ENCODE measurements at places on chromosomes 11 and 22.

DNA sequence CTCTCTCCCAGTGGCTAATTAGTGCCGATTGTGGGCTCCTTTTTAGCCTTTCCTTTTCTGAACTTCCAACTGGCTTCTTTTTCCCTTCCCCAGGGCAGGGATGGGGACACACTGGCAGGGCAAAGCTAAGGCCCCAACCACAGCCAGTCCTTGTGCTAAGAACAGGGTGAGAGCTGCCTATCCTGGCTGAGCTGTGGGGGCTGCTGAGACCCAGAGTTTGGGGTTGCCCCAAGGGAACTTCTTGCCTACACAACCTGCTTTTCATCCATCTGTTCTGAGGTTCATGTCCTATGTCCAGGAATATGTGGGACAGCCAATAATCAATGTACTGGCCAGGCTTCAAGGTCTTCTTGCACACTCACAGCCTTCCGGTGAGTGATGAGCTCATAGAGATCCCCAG is 10.0 kb upstream of the TPBGL start:
- H3K36me3 ChIP-seq = no peaks in the 10 kb centered on the region
- H3K27me3 ChIP-seq = no peaks in the 10 kb centered on the region

- no peak for DNase-seq
- no peaks in the 10 kb centered on the region for H3K27me3 ChIP-seq
- H3K4me3 ChIP-seq = no peak overlapping the region
- H3K4me1 ChIP-seq = no peaks in the 10 kb centered on the region
Observed at GRCh38 chr22:50564289-50564688, 1.6 kb upstream of the SYCE3 start.

- no peak for DNase-seq
- no peak overlapping the region for H3K4me3 ChIP-seq
- no peaks in the 10 kb centered on the region for H3K27me3 ChIP-seq
- H3K4me1 ChIP-seq = no peaks in the 10 kb centered on the region
Observed at GRCh38 chr22:36577019-36577418, 48.1 kb upstream of the EIF3D start.

DNA sequence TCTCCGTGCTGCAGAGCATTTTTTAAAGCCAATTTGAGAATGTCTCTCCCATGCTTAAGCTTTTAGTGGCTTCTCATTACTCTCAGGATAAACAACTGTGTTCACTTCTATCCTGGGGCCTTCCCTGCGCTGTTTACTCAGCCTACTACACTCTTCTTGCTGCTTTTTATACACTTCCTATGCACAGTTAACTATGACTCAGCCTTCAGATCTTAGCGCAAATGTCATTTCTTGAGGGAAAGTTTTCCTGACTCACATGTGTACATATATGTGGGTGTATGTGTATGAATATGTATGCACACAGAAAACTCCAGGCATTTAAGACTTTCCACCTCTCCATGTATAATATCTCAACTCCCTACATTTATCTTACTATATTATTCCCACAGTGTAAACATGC is 9.8 kb downstream of the THAP12 start:
- H3K4me1 ChIP-seq = no peaks in the 10 kb centered on the region
- H3K27ac ChIP-seq = no peak overlapping the region
- no peaks in the 10 kb centered on the region for H3K36me3 ChIP-seq
- H3K27me3 ChIP-seq = no peaks in the 10 kb centered on the region
- DNase-seq = no peak

Data from right atrium auricular region (tissue), 2 donors.